Substantia nigra (tissue), 51 donors: ENCODE measurements at places on chromosomes 5 and 9.

DNA sequence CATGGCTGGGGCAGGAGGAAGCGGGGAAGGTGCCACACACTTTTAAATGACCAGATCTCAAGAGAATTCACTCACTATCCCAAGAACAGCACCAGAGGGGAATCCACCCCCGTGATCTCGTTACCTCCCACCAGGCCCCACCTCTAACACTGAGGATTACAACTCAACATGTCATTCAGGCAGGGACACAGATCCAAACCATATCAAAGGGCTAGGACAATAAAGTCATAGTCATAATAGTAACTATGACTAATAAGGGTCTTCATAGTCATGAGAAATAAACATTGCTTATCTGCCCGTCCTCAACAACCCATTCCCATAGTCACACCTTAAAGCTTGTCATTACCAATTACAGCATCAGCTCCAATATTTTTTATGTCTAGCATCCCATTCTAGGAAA is 65.3 kb upstream of the SMC2 start:
- DNase-seq: no peak

DNA sequence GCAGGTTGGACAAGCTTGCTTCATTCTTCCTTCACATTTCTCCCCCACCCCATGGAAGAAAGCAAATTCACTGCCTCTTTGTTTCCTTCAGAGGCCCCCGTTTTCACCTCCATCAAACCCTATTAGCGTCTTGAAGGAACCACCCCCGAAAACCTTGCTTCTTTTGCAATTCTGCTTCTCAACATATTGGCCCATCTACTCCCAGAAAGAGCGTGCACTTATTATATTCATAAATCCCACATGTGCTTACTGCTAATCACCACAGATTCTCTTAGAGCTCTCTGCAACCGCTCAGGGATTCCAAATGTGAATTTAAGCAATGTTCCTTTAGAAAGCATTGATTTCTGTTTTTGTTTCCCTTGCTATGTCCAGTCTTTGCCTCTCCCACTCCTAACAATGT is 1.1 kb downstream of the F2RL2 start:
- no peak for DNase-seq

DNA sequence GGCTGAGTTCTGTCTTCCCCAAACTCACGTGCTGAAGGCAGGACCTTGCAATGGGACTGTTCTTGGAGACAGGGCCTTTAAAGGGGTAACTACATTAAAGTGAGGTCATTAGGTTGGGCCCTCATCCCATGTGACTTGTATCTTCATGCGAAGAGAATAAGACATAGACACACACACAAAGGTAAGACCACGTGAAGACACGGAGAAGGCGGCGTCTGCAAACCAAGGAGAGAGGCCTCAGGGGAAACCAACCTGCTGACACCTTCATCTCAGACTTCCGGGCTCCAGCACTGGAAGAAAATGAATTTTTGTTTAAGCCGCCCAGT is 50.7 kb upstream of the KCNMB1 start:
- DNase-seq: no peak

DNA sequence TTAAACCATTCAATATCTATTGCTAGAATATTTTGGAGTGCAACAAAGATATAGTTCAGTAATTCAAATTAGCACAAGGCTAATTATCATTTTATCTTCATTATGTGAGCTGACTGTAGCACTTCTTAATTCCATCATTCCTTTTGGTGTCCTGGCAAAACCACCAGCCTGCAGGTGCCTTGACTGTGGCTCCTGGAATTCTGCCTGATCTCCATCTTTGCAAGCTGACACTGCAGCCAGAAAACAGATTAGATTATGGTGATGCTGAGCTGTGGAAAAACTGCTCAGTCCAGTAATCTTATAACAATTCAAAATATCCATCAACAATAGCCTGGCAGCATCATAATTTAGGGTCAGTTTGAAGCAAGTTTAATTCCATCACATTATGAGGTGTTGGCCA is 919.5 kb downstream of the DTWD2 start:
- no peak for DNase-seq

- no peak for DNase-seq
These were observed 1.5 kb downstream of the SV2C start for GRCh38 chr5:76084496-76085242.

DNA sequence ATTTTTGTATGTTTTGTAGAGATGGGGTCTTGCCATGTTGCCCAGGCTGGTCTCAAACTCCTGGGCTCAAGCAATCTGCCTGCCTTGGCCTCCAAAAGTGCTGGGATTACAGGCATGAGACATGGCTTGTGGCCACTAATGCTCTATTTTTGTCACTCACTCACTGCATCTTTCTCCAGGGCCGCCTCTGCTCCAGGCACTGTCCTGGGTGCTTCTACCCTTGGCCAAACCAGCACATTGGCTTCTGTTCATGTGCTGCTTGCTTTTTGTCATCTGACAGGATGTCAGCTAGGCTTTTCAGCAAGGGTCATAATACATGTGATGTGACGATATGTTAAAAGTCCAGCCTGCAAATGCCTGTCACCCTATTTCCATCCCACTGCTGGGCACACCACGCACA is 3.2 kb downstream of the ODF2 start:
- no peak for DNase-seq
